ENCODE measurements at places on chromosomes 3 and 15.
A peak's percentile ranks its signal among the peaks of the same experiment; 100 is the strongest.

GRCh38 chr3:160886421-160886820 lies 130.4 kb downstream of the PPM1L start:
- no peak for DNase-seq

GRCh38 chr3:55947406-55947805 lies 460.3 kb upstream of the WNT5A start:
- DNase-seq, result no peak

DNA sequence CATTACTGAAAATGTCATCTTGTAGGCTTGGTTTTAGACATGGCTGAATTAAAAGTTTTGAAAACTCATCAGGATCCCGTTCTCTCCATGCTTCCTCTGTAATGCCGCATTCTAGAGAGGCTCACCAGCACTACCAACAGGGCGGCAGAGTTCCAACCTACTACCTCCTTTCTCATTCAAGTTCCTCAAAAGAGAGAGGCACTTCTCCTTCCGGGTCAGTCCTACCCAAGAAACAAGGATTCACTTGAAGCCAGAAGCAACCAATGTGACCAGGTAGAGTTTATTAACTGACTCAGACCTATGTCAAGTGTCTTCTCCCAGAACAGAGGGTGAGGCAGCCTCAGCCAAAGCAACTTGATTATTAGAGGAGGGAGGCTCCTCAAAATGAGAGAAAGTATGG lies 59.8 kb upstream of the GYG1 start:
- no peak for DNase-seq

DNA sequence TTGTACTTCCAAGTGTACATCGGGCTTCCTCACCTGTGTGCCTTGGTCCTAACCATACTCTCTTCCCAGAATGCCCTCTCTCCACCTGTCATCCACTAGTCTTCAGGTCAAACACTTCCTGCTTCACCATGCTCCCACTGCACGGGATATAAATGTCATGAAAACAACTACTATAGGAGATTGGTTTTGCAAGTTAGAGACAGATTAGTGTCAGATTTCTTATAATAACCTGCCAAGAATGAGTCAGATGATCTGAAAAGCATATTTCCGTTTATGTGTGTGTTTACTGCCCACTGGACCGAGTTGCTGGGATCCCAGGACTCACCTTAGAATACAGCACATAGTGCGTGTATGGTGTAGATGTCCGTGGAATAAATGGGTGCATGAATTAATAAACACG lies 21.4 kb downstream of the PLA1A start:
- no peak for DNase-seq

DNA sequence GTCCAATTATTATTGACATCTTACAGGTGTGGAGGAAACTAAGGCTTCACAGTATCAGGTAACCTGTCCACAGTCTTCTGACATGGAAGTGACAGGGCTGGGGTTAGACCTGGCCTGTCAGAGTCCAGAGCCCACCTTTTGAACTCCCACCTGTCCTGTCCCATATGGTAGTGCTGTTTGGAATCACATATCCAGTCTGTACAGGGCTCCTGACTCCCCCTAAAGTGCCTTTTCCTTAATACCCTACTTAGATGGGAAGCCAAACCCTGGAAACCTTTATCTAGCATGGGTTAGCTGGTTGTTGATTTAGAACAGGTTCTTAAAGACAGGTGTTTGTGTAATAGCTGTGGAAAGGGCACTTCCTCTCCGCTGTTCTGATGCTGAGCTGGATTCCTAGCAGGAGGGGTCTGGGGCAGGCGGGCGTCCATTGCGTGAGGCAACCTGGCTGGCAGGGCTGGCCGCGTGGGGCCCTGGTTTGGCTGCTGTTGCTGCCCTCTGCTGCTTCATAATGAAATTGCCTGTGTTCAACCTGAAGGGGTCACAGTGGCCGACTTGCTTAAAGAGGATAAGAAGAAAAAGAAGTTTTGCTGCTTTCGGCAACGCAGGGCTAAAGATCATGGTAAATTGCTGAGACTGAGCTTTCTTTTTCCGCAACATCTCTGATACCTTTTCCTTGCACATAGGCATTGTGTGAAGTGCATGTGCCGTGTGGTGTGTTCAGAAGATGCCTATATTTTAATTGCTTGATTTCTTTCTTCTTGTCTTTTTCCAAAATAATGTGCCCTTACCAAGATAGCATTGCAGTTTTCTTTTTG lies 136.2 kb downstream of the CHDH start:
- peak; percentile 71 for DNase-seq

- no peak for DNase-seq
Measured at GRCh38 chr3:64895106-64895990, 207.5 kb upstream of the ADAMTS9 start.

DNA sequence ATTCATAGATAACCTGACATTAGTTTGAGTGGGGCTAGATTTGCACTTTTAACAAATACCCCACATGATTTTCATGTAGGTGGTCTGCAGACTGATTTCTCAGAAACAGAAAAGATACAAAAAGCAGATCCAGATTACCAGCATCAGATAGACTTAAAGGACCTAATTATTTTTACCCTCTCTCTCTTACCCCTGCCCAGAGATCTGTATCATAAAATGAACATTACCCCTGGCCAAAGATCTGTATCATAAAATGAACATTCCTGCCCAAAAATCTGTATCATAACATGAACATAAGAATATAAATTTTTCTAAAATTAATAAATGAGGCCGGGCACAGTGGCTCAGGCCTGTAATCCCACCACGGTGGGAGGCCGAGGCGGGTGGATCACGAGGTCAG lies 14.6 kb upstream of the TRPC1 start:
- no peak for DNase-seq

DNA sequence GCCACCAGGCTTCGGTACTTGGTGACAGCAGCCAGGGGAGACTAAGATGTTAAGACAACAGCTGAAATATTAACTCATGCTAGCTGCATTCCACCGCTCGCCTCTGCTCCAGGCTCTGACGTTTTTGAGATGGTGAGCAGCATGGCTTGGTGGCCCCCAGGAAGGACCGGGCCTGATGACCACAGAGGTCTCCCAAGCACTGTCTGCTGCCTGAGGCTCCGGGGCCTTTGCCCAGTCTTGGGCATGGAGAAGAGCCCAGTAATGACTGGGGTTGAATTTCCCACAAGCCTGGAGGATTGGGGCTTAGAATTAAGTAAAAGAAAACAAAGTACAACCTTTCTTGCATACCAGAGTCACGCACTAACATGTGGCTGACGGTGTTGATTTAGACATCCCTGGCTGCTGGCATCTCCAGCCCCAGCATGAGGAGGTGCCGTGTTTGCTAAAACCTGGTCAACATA lies 243.6 kb upstream of the LYSMD4 start:
- no peak for DNase-seq

DNA sequence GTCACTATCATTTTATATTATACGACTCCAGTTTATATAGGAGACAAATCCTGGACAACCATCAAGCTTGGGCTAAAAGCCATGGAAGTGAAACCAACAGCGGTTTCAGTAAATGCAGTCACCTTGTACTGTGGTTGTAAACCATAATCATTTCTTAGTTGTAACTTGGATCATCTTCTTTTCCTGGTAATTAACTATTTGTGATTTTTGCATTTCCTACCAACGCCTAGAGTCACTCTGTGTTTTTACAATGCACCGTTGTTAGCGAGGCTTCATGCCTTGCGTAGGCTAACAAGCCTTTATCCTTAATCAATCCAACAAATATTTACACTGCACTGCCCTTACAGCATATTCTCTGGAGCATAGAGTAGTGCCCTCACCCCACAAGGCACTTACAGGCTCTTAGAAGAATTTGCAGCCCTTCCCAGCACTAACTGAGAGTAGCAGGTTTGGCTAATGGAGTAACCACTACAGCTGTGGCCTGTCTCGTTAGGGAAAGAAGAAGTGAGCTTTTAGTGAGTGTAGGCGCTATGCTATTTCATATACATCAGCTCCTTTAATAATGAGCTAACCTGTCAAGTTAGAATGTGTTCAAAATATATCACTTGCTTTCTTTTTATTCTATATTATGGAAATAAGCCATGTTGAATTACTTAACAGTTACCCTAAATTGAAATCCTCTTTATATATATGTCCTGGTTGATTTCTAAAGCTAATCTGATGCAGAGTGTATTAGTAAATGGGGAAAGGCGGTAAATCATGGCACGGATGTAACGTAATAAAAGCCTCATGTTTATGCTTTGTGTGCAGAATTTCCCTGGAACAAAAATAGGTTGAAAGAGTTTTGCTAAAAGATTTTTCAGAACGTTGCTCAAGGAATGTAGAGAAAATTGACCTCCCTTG lies 62.8 kb downstream of the ABHD2 start:
- DNase-seq, result no peak

GRCh38 chr3:113261626-113262303 lies 50.4 kb downstream of the BOC start:
- no peak for DNase-seq

DNA sequence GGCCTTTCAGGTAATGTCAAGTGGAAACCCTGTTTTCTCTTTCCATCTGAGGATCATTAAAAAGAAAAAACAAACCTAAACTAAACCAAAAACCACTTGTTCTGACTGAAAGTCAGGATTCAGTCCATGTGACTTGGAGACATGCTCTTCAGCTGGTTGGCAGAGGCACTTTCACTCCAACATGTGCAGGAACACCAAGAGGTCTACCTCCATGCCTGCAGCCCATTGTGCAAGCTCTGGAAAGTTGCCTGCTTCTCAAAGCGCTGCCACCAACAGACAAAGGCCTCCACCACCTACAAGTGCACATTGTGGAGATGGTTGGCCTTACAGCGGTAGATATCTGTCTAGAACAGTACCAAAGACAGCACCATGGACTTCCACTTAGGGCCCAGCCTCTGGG lies 161.8 kb downstream of the LEKR1 start:
- DNase-seq, result no peak

DNA sequence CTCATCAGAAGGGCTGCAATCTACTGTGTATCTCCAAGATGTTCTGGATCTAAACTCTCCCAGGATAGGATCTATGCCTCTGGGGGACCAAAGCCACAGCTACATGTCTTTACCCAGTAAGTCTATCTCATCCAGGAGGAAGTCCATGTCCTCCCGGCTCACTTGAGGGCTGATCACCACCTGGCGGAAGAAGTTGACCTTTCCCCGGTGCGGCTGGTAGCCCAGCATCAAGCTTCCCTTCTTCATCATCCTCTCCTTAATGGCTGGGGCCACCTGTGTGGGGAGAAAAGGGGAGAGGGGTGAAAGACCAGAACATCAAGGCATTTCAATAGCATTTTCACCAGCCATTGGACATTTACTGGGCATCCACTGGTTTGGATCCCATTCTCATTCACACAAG lies 121.7 kb downstream of the TGFBR2 start:
- no peak for DNase-seq

- DNase-seq, result no peak
Measured at GRCh38 chr3:481680-482079, 285.1 kb downstream of the CHL1 start.

DNA sequence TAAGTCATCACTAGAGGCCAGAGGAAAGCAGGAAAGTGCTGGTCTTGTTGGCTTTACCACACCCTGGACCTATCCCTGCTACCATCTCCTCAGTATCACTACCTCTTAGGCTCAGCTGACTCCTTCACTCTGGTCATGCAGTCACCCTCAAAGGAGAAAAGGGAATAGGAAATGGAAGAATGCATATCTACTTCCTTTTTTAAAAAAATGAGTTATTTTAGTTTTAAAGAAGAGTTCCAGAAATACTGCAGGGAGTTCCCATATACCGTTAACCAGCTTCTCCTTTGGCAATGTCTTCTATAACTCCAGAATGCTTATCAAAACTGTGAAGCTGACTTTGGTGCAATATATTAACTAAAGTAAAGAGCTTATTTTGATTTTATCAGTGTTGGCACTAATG lies 688.6 kb downstream of the DIPK2A start:
- no peak for DNase-seq

DNA sequence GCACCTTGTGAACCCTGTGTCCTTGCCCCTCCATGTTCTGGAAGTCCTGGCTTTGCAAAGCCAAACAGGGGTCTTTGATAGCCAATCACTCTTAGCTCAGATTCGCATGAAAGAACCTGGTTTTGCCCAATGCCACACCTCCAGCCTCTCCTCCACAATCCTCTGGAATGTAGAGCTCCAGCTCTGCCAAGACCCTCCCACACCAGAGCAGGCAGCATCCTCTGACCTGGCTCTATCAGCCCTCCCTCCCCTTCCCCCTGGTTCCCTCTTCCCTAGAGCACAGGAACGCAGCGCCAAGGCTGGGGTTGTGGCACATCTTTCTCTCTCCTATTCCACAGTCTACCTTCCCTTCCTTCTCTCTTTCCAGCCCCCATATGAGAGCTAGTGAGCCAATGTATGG lies 133.3 kb downstream of the RPLP1 start:
- no peak for DNase-seq

DNA sequence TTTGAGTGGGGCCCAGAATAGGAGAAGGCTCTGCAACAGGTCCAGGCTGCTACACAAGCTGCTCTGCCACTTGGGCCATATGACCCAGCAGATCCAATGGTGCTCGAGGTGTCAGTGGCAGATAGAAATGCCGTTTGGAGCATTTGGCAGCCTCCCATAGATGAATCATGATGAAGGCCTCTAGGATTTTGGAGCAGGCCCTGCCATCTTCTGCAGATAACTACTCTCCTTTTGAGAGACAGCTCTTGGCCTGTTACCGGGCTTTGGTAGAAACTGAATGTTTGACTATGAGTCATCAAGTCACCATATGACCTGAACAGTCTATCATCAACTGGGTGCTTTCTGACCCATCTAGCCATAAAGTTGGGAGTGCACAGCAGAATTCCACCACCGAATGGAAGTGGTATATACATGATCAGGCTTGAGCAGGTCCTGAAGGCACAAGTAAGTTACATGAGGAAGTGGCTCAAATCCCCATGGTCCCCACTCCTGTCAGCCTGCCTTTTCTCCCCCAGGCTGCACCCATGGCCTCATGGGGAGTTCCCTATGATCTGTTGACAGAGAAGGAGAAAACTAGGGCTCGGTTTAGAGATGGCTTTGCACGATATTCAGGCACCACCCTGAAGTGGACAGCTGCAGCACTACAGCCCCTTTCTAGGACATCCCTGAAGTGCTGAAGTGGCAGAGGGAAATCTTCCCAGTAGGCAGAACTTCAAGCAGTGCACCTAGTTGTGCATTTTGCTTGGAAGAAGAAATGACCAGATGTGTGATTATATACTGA lies 971.4 kb downstream of the MCTP2 start:
- DNase-seq, result no peak

- DNase-seq, result no peak
Measured at GRCh38 chr15:69133862-69134519, 26.4 kb upstream of the GLCE start.
